ENCODE measurements at places on chromosomes 2 and 18. TPM values are rescaled to one million over a fixed set of nuclear protein-coding genes. Genes with fewer than 3 reads are reported as not detected.

Gene RAB27B
- total RNA-seq = 0.43 TPM

Gene KLF11
- total RNA-seq = 9.6 TPM

Gene SCN1A
- total RNA-seq = 2.7 TPM

Gene CIDEA
- total RNA-seq = not detected

Gene RTP5
- total RNA-seq = not detected

Gene MC4R
- total RNA-seq = 0.15 TPM

Gene LAMA1
- 95.4 TPM for total RNA-seq

Gene GALNT5
- 0.03 TPM for total RNA-seq

Gene TBR1
- total RNA-seq = 0.09 TPM

Gene TBC1D8
- total RNA-seq = 3.9 TPM

Gene NLRC4
- total RNA-seq = not detected

Gene PJVK
- total RNA-seq = 3.0 TPM

Gene GCKR
- not detected for total RNA-seq

Gene QPCT
- 0.19 TPM for total RNA-seq

Gene RBM43
- 1.1 TPM for total RNA-seq

Gene POTEJ
- total RNA-seq = 0.21 TPM

Gene TP53I3
- 36.5 TPM for total RNA-seq

Gene IL1R2
- total RNA-seq = not detected

Gene HTR2B
- total RNA-seq = not detected

Gene NTSR2
- not detected for total RNA-seq

Gene TGFA
- total RNA-seq = not detected

Gene SLC9A4
- not detected for total RNA-seq

Gene SLC30A3
- total RNA-seq = 0.56 TPM

Gene DNMT3A
- 46.5 TPM for total RNA-seq

Gene ERCC3
- 68.9 TPM for total RNA-seq

Gene IL36G
- total RNA-seq = 0.59 TPM

Gene DNAH7
- 0.49 TPM for total RNA-seq

Data from neural progenitor cell (in vitro differentiated cells).